ENCODE measurements at places on chromosomes 2 and 18.

GRCh38 chr2:53945538-53945937, 25.3 kb downstream of the PSME4 start:
- H3K27me3 ChIP-seq = no peaks in the 10 kb centered on the region
- no peak overlapping the region for H3K27ac ChIP-seq
- H3K4me1 ChIP-seq = no peaks in the 10 kb centered on the region
- no peak for DNase-seq
- peaks cover 26% of the 10 kb centered on the region for H3K36me3 ChIP-seq
- H3K4me3 ChIP-seq = no peak overlapping the region

DNA sequence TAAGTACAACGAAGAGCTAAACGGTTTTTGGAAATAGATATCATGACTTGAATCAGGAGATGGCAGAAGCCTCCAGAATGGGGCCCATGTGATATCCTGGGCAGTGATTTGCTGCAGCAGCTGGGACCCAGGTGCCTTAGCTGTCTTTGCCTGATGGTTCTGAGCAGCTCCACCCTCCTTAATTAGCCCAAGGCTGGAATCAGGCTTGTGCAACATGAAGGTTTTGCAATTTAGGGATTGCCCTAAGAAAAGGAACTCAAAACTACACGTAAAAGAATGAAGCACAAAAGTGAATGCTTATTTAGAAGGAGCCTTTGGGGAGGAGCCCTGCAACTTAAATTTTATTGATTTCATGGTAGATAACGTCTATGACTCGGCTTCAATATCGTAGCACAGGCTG, 17.3 kb upstream of the CNDP2 start:
- H3K27me3 ChIP-seq = peaks cover 6% of the 10 kb centered on the region
- no peaks in the 10 kb centered on the region for H3K4me1 ChIP-seq
- no peak overlapping the region for H3K4me3 ChIP-seq
- no peak for DNase-seq

- H3K27ac ChIP-seq = peak overlapping the region; percentile 71
- no peaks in the 10 kb centered on the region for H3K27me3 ChIP-seq
- DNase-seq = no peak
Measured at GRCh38 chr18:31658670-31659575, 25.5 kb downstream of the B4GALT6 start.

GRCh38 chr2:169823996-169824372, 721 bp downstream of the METTL5 start:
- no peak for DNase-seq
- peaks cover 8% of the 10 kb centered on the region for H3K36me3 ChIP-seq
- H3K4me1 ChIP-seq = peaks cover 34% of the 10 kb centered on the region
- H3K4me3 ChIP-seq = peak overlapping the region; percentile 93
- no peaks in the 10 kb centered on the region for H3K27me3 ChIP-seq
- peak overlapping the region; percentile 82 for H3K27ac ChIP-seq

DNA sequence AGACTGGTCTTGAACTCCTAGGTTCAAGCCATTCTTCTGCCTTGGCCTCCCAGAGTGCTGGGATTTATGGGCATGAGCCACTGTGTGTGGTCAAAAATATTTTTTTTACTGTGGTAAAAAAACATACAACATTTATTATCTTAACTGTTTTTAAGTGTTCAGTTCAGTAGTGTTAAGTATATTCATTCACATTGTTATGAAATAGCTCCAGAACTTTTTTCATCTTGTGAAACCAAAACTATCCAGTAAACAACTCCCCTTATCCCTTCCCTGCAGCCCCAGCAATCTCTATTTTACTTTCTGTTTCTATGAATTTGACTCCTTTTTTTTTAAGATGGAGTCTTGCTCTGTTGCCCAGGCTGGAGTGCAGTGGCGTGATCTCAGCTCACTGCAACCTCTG, 9.3 kb downstream of the RMC1 start:
- H3K36me3 ChIP-seq = peaks cover 27% of the 10 kb centered on the region
- peaks cover 10% of the 10 kb centered on the region for H3K4me1 ChIP-seq
- H3K4me3 ChIP-seq = no peak overlapping the region
- DNase-seq = no peak
- no peak overlapping the region for H3K27ac ChIP-seq

DNA sequence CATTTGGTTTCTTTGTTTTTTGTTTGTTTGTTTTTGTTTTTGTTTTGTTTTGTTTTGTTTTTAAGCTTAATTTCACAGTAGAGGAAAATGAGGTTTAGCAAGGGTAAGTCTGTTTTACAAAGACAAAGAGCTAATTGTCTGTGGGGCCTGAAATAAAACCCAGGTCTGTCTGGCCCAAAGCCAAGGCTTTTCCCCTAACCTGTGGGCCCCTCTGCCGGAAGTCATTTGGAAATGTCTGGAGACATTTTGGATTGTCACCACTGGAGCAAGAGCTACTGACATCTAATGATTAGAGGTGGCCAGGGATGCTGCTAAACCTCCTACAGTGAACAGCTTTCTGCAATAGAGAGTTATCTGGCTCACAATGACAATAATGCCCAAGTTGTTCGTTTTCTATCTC, 167.2 kb downstream of the MAP2 start:
- H3K4me1 ChIP-seq = peaks cover 8% of the 10 kb centered on the region
- no peaks in the 10 kb centered on the region for H3K36me3 ChIP-seq
- no peak for DNase-seq
- H3K4me3 ChIP-seq = no peak overlapping the region
- no peak overlapping the region for H3K27ac ChIP-seq
- no peaks in the 10 kb centered on the region for H3K27me3 ChIP-seq

DNA sequence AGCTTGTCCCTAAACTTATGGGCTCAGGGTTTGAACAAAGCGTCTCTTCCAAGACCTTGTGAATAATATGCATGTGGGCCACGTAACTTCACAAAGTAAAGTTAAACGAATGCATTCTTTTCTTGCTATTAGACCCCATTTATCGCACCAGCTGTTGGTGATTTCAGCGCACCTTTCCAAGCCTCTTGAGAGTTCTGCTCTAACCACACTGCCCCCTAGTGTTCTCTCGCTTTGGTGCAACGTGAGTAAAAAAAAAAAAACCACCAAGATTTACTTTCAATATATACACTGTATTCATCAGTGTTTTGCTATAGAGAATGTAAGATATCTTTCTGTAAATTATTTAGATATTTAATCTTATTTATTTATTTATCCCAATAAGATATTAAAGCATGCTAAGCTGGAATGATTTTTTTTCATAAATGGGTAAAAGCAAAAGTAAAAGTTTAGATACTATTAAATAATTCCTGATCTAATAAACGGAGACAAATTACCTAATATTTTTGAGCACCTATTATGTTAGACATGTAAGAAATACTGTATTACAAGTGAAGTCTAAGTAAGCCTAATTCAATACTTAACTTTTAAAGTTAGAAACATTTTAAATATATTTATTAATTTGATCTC, 459.5 kb downstream of the DLGAP1 start:
- peaks cover 3% of the 10 kb centered on the region for H3K27me3 ChIP-seq
- H3K27ac ChIP-seq = no peak overlapping the region
- no peaks in the 10 kb centered on the region for H3K36me3 ChIP-seq
- H3K4me1 ChIP-seq = peaks cover 11% of the 10 kb centered on the region
- no peak for DNase-seq

- peaks cover 24% of the 10 kb centered on the region for H3K27me3 ChIP-seq
- no peaks in the 10 kb centered on the region for H3K36me3 ChIP-seq
- H3K4me3 ChIP-seq = peak overlapping the region; percentile 21
- H3K4me1 ChIP-seq = peaks cover 44% of the 10 kb centered on the region
- no peak overlapping the region for H3K27ac ChIP-seq
Measured at GRCh38 chr18:75548353-75548905, 120.9 kb upstream of the SMIM21 start.

DNA sequence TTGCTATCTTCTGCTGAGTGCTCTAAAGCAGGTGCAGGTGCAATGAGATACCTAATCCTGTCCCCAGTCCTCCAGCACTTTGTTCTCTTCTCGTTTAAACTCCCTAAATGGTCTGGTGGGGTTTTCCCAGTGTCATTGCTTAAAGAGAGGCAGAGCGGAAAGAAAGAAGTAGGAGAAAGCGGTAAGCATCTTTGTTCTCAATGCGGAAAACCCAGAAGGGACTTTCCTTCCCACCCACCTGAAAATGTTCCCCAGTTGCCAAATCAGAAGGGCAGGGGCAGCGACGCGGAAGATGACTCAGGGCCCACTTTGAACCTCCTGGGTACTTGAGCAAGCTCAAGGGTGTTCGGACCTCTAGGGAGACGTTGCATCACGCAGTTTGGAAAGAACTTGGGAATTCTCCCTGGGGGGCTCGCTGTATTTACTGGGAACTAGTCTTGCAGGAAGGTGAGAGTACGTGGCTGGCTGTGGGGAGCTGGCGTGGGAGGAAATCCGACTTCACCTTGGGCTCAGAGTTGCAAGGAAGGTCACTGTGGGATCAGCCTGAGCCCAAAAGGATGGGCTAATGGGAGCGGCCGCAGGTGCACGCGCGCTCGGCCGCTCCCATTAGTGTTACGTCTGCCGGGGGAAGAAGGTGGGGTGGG, 589 bp upstream of the SGPP2 start:
- H3K27ac ChIP-seq = peak overlapping the region; percentile 79
- H3K27me3 ChIP-seq = peaks cover 68% of the 10 kb centered on the region
- DNase-seq = no peak
- H3K4me1 ChIP-seq = peaks cover 29% of the 10 kb centered on the region

DNA sequence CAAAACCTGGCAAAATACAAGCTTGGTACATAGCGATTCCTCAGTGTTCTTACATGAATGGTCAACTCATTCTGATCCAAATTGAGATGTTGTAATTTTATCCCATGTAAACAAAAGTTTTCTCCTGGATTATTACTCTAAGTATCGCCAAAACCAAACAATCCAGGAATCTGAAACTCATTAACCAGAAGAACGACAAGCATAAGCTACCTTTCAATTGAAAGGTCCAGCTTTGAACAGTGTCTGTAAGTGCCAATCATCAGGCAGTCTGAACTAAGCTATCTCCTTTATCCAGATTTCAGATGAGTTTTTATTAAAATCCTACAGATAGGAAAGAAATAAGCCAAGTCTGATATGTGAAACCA, 2.4 kb downstream of the MEX3C start:
- H3K4me3 ChIP-seq = peak overlapping the region; percentile 86
- H3K27ac ChIP-seq = peak overlapping the region; percentile 96
- H3K27me3 ChIP-seq = no peaks in the 10 kb centered on the region
- H3K4me1 ChIP-seq = peaks cover 40% of the 10 kb centered on the region
- H3K36me3 ChIP-seq = peaks cover 21% of the 10 kb centered on the region

- no peak overlapping the region for H3K27ac ChIP-seq
- H3K27me3 ChIP-seq = peaks cover 13% of the 10 kb centered on the region
- H3K36me3 ChIP-seq = no peaks in the 10 kb centered on the region
- H3K4me1 ChIP-seq = peaks cover 12% of the 10 kb centered on the region
Measured at GRCh38 chr2:12205086-12205485, 458.7 kb downstream of the LPIN1 start.

DNA sequence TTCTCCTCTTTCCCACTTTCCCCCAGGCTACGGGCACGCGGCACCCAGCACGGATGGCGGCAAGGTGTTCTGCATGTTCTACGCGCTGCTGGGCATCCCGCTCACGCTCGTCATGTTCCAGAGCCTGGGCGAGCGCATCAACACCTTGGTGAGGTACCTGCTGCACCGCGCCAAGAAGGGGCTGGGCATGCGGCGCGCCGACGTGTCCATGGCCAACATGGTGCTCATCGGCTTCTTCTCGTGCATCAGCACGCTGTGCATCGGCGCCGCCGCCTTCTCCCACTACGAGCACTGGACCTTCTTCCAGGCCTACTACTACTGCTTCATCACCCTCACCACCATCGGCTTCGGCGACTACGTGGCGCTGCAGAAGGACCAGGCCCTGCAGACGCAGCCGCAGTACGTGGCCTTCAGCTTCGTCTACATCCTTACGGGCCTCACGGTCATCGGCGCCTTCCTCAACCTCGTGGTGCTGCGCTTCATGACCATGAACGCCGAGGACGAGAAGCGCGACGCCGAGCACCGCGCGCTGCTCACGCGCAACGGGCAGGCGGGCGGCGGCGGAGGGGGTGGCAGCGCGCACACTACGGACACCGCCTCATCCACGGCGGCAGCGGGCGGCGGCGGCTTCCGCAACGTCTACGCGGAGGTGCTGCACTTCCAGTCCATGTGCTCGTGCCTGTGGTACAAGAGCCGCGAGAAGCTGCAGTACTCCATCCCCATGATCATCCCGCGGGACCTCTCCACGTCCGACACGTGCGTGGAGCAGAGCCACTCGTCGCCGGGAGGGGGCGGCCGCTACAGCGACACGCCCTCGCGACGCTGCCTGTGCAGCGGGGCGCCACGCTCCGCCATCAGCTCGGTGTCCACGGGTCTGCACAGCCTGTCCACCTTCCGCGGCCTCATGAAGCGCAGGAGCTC, 35.4 kb downstream of the KCNK3 start:
- H3K4me3 ChIP-seq = no peak overlapping the region
- H3K4me1 ChIP-seq = peaks cover 9% of the 10 kb centered on the region
- no peak overlapping the region for H3K27ac ChIP-seq
- no peaks in the 10 kb centered on the region for H3K36me3 ChIP-seq
- no peak for DNase-seq
- no peaks in the 10 kb centered on the region for H3K27me3 ChIP-seq

GRCh38 chr2:71306762-71307161, 24.8 kb upstream of the ZNF638 start:
- H3K36me3 ChIP-seq = no peaks in the 10 kb centered on the region
- H3K4me1 ChIP-seq = no peaks in the 10 kb centered on the region
- H3K27ac ChIP-seq = no peak overlapping the region

- H3K4me3 ChIP-seq = no peak overlapping the region
- H3K4me1 ChIP-seq = peaks cover 4% of the 10 kb centered on the region
- DNase-seq = no peak
Measured at GRCh38 chr2:165655661-165656060, 138.4 kb downstream of the GALNT3 start.

GRCh38 chr2:218123986-218124385, 1.8 kb upstream of the CXCR2 start:
- no peaks in the 10 kb centered on the region for H3K4me1 ChIP-seq
- H3K27ac ChIP-seq = no peak overlapping the region
- DNase-seq = no peak
- no peak overlapping the region for H3K4me3 ChIP-seq

DNA sequence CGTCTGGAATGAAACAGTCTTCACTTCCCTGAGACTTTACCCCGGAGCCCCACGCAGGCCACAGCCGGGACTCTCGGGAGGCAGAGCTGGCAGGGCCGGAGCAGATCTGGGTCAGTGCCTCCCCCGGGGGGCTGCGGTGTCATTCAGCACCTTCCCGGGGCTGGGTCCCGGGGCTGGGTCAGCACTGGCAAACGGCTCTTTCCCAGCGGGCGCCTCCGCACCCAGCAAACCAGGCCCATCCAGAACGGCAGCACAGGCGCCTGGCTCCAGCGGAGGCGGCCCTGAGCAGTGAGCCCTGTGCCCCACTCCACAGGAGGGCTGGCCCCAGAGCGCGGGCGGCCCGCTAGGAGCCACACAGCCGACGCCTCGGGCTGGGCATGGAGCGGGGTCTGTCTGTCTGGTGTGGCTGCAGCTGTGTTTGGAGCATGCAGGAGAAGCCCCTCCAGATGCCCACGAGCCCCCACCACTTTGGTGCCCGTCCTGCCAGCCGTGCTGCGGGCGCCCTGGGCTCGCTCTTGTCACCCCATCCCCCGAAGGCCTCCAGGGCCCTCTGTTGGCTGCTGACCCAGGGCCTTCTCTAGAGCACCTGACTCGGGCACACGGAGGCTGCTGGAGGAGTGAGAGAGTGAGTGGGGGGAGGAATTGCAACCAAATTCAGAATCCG, 132.1 kb upstream of the CTDP1 start:
- DNase-seq = peak; percentile 66
- H3K4me1 ChIP-seq = no peaks in the 10 kb centered on the region
- peaks cover 2% of the 10 kb centered on the region for H3K27me3 ChIP-seq
- H3K36me3 ChIP-seq = no peaks in the 10 kb centered on the region

Data from type B pancreatic cell (in vitro differentiated cells).